HFF-Myc (cell line): ENCODE measurements at places on chromosomes 4 and X.

- no peak for DNase-seq
These were observed 409.8 kb downstream of the STIM2 start for GRCh38 chr4:27270435-27270834.

GRCh38 chrX:137568741-137569469 is 3.0 kb downstream of the ZIC3 start:
- DNase-seq: no peak

DNA sequence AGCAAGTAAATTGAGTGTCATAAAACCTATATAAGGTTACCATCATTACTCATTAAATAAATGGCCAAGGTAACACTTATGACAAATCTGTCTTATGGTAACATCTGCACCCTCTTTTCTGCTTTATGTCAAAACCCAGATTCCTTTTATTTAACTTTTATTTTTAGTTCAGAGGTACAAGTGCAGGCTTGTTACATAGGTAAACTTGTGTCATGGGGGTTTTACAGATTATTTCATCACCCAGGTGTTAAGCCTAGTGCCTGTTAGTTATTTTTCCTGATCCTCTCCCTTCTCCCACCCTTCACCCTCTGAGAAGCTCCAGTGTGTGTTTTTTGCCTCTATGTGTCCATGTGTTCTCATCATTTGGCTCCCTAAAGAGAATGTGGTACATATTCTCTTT is 930.7 kb downstream of the CCSER1 start:
- no peak for DNase-seq

DNA sequence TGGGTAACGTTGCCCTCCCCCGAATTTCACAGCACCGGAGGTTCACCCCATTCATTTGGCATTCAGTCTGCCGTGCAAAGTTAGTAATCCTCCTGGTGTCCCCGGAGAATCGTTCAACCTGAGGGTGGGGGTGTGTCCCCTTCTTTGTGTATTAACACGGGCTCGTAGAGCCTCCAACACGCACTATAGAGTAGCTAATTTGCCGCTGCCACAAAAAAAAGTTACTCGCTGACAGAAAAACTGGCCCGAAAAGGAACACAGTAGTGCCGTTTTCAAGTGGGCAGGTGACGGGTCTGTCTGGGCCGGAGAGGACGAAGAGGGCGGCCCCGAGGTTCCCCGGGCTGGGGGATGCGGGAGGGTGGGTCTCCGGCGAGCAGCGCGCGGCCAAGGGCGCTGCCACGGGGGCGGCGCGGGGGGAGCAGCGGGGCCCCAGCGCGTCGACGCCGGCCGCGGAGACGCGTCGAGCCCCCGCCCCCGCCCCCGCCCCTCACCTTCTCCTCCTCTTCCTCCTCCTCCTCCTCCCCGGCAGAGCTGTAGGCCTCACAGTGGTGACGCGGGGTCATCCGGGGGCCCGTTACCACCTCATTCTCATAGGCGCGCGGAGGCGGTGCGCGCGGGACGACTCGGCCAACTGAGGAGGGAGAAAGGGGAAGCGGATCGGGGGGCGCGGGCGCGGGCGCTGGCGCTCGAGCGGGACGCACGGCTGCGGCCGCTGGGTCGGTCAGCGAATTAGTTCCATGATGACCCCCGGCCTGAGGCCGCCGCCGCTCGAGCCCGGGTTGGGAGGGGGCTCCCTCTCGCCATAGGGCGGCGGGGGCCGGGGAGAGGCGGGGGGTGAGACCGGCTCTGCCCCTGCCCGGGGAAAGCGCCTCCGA is 571 bp downstream of the CCNI start:
- no peak for DNase-seq

- no peak for DNase-seq
These were observed 12.1 kb upstream of the RUFY3 start for GRCh38 chr4:70709611-70710205.

DNA sequence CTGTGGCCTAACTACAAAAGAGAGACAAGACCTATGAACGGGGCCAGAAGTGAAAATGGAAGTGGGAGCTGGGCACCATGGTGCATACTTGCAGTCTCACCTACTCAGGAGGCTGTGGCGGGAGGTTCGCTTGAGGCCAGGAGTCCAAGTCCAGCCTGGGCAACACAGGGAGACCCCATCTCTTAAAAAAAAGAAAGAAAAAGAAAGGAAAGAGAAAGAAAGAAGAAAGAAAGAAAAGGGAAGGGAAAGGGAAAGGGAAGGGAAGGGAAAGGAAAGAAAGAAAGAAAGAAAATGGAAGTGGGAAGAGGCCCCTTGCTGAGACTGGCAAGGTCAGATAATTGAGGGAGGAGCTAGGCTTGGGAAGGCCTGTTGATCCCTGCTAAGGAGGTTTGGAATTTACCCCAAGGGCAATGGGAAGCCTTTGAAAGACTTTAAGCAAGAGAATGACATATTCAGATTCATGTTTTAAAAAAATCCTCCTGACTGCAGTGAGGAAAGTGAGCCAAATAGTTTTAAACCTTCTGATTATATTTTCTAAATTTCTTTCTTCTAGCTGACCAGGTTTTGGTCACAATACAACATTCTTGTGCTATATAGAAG is 17.7 kb upstream of the HERC5 start:
- DNase-seq: no peak

- DNase-seq: no peak
These were observed 646 bp downstream of the ABCB7 start for GRCh38 chrX:75155447-75155826.

- peak; percentile 3 for DNase-seq
These were observed 85.4 kb upstream of the GBA3 start for GRCh38 chr4:22607382-22607781.
